ENCODE measurements at places on chromosomes 3 and 15.

DNA sequence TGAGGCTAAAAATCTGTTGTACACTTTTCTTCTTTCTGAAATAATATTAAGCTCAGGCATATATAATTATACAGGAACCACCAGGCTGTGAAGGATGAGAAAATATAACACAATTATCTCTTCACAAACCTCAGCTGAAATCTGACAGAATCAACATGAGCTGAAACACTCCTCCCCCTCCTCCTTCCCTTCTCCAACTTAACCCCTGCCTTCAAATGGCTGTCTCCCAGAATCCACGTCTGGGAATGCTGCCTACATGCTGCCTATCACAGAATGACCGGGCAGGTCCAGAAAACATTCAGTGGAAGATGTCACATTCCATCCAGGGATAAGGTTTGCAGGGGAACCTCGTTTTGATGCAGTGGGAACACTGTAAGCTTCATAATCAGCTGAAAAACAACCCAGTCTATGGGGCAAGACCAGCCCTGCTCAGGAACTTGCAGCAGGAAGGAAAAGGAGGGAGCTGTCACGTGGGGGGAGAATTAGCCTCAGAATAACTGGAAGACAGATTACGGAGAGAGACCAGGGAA lies 44.0 kb upstream of the SEMA6D start:
- no peak for DNase-seq

DNA sequence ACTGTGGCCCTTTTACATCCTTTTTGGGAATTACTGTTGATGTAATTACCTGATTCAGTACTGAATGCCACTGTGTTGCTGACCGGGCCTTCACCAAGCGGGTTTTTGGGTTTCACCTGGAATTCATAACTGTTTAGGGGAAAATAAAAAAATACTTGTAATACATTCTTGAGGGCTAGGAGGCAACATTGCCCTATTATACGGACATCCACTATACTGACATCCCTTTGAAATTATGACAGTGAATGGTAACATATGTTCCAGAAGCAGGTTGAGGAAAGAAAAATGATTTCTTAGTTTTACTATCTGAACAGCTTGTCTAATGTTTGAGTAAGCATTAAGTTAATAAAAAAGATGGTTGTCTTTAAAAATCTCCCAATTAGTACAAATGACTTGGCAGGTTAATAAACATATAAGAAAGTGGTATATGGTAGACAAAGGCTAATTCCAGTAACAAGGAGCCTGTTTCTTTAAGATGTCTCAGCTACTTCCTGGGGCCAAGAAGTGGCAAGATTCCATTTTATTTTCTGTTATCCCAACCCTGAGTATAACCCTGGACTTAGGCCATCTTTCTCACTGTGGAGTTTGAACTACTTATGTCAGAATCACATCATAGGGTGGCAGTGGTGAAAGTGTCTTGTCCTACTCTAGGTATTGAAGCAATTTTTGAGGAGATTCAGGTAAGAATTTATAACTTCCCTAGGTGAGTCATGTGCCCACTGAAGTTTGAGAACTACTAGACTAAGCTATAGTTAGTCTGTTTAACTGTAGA lies 45.5 kb downstream of the TFG start:
- no peak for DNase-seq

DNA sequence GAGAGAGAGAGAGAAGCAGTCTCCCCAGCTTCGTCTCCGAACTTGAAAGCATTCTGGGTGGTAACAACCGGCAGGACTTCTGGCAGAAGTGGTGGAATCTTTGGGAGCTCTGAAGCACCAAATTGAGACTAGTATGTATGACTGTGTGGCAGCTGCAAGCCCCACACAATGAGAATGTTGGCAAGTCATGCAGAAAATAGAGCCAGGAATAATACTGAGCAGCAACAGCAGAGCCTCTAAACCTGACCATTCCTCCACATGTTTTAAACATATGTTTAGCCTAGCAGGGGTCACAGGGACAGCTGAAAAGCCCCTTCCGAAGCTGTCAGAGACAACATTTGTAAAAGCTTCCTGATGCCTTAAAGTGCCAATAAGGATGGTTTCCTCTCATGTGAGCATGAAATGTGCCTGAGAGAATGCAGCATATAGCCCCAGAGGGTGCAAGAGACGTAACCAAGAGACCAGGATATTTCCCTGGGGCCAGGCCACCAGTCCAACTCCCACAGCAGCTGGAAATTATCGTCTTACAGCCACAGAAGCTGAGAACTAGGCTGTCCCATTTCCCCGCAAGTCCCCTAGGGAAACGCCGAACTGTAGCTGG lies 178.6 kb upstream of the CCDC54 start:
- DNase-seq: no peak

DNA sequence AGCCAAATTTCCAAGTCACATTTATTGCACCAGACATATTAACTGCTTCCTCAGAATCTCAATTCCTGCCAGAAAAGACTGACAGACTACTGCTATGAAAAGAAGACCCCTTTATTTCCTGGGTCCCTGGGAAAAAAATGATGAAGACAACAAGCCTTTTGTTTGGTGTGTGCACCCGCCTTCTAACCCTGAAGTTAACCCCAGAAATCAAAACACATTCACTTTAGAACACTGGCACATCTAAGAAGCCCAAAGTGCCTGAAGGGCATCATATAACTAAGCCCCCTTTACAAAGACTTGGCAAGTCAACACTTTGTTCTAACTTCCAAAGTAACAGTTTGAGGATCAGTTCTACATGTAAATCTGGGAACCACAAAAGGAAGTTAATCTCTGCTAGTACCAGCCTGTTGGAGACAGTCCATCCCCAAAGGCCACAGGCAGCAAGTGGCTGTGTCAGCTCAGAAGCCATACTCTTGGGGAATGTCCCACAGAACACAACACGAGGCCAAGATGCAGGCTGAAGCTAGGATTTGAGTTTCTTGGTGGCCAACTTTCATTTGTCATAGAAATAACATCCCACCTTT lies 16.3 kb upstream of the ATP1B3 start:
- DNase-seq: no peak

DNA sequence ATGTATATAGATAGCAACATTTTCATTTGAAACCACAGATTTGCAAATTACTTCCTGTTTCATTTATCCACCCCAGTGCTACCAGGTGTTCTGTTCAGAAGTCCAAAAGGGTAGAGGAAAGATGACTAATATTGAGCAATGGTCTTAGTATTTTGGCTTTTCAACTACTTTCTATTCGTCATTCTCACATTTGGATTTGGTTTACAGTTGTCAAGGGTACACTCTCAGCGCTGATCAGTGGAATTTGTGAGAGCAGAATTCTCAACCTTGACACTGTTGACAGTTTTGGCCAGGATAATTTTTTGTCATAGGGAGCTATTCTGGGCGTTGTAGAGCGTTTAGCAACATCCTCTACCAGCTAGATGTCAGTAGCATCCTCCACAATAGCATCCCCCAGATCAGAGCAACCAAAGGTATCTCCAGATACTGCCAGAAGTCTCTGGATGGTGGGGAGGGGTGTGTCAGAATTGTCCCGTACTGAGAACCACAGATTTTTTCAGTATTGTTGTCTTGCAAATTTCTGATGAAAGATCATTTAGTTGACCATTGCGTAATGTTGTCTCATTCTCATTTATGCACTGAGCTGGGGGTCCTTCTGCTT lies 4.2 kb downstream of the HMCES start:
- DNase-seq: no peak
